ENCODE measurements at places on chromosomes 2 and 18. TPM values are rescaled to one million over a fixed set of nuclear protein-coding genes. Genes with fewer than 3 reads are reported as not detected.

GRCh38 chr2:235537587-235537986 is 43.7 kb downstream of the AGAP1 start:
- DNase-seq: no peak

DNA sequence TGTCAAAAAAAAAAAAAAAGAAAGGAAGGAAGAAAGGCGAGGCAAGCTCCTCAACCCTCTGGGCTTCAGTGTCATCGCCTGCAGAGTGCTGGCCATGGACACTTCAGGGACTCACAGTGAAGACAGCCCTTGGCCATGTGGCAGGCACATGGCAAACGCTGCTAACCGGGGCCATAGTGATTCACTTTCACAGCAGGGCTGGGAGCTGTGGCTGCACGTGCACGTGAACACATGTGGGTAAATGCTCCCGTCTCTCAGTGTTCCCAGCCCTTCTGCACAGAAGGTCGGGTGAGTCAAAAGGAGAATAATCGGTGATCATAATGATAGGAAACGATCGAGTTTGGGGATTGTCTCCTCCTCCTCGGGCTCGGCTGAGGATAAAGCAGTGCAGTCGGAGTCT is 46.1 kb upstream of the UBE2F start:
- no peak for DNase-seq

- no peak for DNase-seq
These were observed 111.1 kb downstream of the AP1S3 start for GRCh38 chr2:223725986-223726970.

- DNase-seq: no peak
These were observed 157.9 kb upstream of the TTC39C start for GRCh38 chr18:23856466-23857163.

GRCh38 chr2:231185886-231186285 is 12.5 kb upstream of the ARMC9 start:
- no peak for DNase-seq

DNA sequence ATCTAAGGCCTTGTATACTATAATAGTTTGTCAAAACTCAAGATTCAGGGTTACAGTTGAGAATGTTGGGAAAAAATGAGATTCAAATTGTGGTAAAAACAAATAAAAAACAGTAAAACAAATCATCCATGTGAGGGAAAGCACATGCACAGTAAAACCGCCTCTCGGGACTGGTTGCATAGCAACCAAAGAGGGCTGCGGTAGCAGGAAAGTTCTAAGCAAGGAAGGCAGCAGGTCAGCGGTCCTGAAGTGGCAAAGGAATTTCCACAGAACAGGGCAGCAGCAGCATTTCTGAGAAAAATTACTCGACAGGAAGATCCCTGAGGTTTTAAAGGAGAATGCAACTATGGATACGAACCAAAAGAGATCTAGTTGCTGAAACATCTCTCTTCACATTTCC is 93.7 kb downstream of the DYNAP start:
- DNase-seq: no peak

GRCh38 chr18:74388227-74388626 is 68.9 kb downstream of the DIPK1C start:
- DNase-seq: no peak

DNA sequence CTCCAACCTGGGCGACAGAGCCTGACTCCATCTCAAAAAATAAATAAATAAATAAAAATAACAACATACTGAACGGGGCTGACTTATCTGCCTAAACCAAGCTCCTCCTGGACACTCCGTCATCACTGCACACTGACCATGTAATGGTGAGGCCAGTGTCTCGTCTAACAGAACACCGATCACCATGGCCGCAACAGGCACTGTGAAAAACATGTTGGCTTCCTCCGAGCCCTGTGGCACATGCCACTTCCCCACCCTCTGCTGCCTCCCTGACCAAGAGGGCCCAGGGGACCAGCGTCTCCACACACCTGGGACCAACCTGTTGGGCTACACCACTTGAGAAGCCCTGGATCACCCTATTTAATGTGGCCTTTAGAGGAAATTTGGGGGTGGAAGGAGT is 33.9 kb downstream of the ZNF516 start:
- DNase-seq: no peak

- no peak for DNase-seq
These were observed 558.4 kb downstream of the SLC4A3 start for GRCh38 chr2:220185766-220186305.

DNA sequence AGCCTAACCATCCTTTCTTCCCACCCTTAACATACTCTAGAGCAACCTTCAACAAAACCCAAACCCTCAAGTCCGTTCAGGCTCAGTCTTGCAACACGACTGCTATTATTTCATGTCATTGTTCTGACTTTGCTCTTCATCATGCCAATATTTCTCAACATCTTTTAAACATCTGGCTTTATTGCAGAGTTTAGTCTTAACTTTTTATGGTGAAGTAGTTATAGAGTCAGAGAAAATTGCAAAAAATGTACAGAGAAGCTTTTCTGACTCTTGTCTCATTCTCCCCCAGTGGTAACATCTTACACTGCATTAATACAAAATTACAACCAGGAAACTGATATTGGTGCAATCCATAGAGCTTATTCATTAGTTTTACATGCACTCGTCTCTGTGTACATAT is 3.9 kb downstream of the MARCO start:
- no peak for DNase-seq

DNA sequence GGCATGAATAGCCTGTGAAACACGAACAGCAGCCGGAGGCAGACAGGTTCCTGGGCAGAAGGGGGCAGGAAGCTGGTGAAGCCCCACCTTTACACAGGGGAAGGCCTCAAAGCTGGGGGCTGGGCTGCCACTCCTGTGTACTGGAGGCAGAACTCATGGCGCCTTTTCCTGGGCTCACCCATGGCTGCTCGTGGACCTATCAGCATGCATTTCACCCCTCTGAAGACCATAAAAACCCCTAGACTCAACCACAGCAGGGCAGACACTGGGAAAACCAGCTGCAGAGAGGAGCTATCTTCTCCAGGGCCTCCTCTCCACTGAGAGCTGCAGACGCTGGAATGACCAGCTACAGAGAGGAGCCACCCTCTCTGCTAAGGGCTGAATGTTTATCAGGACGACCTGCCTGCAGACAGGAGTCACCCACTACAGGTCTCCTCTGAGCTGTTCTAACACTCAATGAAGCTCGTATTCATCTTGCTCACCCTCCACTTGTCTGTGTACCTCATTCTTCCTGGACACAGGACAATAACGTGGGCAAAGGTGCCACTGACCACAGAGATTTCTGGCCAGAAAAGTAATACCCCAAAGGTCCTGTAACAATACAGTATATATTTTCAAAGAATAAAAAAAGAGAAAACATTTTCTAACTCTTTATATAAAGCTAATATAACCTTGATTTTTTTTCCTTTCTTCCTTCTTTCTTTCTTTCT is 18.9 kb upstream of the CCDC88A start:
- DNase-seq: no peak

DNA sequence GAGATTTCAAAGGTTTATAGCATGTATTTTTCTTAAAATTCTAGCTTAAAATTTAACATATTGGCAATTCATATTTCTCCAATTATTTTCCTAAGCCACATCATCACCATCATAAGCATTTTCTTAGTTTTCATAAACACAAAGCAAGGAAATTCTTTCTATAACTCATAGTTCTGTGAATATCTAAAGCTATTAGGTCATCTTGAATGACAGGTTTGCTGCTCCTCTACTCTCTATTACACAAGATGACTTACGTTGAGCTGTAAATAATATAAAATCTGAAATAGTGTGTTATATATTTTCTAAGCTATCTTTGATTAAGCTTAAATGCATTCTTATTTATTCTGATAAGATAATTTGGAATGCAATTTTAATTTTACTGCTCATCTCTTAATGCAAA is 984.6 kb upstream of the CNTNAP5 start:
- no peak for DNase-seq

GRCh38 chr2:18552351-18553077 is 7.9 kb downstream of the RDH14 start:
- no peak for DNase-seq

- no peak for DNase-seq
These were observed 40.6 kb upstream of the PGAP1 start for GRCh38 chr2:196967116-196967515.

- DNase-seq: no peak
These were observed 450 bp downstream of the KCNH7 start for GRCh38 chr2:162838136-162838497.

GRCh38 chr2:102117472-102117858 is 25.1 kb upstream of the IL1R1 start:
- no peak for DNase-seq

GRCh38 chr2:32647180-32647651 is 19.4 kb downstream of the TTC27 start:
- no peak for DNase-seq

GRCh38 chr2:224976629-224977525 is 65.4 kb downstream of the DOCK10 start:
- DNase-seq: no peak

DNA sequence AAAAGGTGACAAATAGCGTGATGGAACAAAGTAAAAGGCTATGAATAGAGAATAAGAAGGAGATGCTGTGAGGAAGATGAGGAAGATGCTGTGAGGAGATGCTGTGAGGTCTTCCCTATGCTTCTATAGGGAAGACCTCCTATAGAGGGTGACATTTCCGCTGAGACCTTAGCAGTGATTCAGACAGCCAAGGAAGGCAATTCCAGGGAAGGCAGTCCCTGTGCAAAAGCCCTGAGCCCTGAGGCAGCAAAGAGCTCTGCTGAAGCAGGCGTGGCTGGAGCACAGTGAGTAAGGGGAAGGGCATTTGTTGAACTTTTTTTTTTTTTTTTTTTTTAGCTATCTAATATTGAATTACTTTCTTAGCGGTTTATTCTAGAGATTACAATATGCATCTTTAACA is 142.7 kb upstream of the FOSL2 start:
- no peak for DNase-seq

- no peak for DNase-seq
These were observed 106.3 kb upstream of the ST3GAL5 start for GRCh38 chr2:85994897-85995647.

GRCh38 chr2:230019742-230020141 is 49.0 kb downstream of the SLC16A14 start:
- no peak for DNase-seq

DNA sequence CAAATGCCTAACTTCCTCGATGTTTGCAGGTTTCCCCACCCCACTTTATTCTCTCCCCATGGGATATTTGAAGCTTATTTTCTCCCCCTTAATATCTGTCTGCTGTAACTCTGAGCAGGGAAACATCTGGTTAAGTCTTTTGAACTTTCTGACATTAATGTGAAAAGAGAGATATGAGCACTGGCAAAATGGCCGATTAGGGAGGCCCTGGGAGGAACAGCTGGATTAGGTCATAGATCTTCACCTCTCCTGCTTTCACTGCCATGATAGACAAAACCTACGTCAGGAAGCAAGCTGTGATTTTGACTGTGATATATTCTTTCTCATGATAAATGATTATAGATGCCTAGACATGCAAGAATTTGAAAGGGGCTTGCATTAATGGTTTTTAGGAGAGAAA is 43.6 kb downstream of the LYPD6B start:
- no peak for DNase-seq

DNA sequence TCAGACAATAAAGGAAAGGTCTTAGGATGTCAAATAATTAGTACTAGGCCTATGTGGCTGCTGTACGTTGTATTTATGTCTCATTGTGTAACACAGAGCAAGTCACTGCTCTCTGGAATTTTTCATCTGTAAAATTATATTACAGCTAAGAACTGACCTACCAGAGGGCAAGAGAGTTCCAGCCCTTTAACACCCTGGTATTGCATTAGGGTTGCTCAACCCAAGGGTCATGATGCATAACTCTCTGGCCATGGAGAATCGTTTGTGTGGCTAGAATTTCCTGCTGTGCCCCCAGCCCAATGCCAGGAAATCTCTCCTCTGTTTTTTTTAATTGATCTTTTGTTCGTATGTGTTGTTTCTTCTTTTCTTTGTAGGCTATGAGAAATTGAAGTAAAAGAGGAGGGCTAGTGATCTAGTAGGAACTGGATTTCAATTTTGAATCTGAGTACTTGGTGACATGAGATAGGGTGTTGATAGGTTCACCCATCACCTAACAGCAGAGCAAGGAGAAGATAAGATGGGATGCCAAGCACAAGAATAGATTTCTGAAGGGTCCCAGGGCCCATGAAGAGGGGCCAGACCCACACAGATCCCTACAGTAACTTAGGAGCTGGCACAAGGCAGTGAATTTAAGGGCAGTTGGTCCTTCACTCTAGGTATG is 571.2 kb upstream of the TNP1 start:
- no peak for DNase-seq

DNA sequence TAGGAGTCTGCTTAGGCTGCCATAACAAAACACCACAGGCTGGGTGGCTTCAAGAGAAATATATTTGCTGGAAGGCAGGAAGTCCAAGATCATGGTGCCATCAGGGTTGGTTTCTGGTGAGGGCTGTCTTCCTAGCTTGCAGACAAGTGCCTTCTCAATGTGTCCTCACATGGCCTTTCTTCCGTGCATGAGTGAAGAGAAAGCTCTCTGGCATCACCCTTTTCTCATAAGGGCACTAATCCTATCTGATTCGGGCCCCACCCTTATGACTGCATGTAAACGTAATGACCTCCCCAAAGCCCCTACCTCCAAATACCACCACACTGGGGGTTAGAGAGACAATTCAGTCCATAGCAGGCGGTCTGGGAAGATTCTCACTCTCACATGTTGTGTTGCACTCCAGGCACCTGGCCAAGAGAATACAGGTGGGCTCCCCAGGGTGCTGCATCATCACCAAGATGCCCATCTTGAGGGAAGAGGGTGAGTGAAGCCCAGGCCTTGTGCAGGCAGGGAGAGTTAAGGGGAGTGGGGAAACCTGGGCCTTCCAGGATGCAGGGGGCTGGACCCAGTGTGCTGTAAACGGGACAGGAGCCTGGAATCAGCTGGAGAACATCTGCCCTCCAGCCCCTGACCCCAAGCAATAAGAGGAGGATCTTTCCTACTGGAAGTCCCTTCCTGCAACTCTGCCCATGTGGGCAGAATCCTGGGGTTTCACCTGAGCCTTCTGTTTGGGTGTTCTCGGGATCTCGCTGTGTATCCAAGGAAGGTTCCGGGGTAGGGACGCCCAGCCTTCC is 10.2 kb downstream of the CATIP start:
- no peak for DNase-seq

DNA sequence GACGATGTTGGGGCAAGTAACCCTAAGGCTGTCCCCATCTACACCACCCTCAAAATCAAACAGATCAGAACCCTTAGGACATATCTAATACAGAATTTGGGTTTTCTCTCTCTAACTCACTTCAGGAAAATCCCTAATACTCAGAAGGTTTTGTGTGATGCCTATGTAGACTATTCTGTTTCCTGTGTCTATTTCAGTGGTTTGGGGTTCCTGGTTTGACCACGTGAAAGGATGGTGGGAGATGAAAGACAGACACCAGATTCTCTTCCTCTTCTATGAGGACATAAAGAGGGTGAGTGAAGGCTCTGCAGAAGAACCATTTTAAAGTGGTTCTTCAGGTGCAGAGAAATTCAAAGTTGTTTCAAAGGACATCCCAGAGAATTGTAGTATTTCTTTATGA is 16.3 kb downstream of the SULT1C2 start:
- DNase-seq: no peak

CD226 gene
- polyA plus RNA-seq: 1.5 TPM

CERKL gene
- polyA plus RNA-seq: not detected

FLACC1 gene
- polyA plus RNA-seq: 1.0 TPM

TCF23 gene
- polyA plus RNA-seq: not detected

LYG1 gene
- 0.85 TPM for polyA plus RNA-seq

NETO1 gene
- polyA plus RNA-seq: not detected

UBXN4 gene
- polyA plus RNA-seq: 172 TPM

DUSP19 gene
- polyA plus RNA-seq: 0.28 TPM

PSMA8 gene
- polyA plus RNA-seq: not detected

TCF4 gene
- polyA plus RNA-seq: 8.5 TPM

LHCGR gene
- polyA plus RNA-seq: not detected

C1D gene
- 22.1 TPM for polyA plus RNA-seq

KLHL14 gene
- polyA plus RNA-seq: 0.21 TPM

All from liver (tissue), 10 donors.